ENCODE measurements at places on chromosomes 12 and 14. TPM values are rescaled to one million over a fixed set of nuclear protein-coding genes. Genes with fewer than 3 reads are reported as not detected.

Gene NANOG
- not detected for total RNA-seq

Gene GALNT16
- total RNA-seq, result 2.8 TPM

Gene NKX2-1
- 0.10 TPM for total RNA-seq

Gene SDSL
- 28.3 TPM for total RNA-seq

Gene SLC6A13
- 0.31 TPM for total RNA-seq

Gene IFNG-AS1
- not detected for total RNA-seq

Gene RPGRIP1
- total RNA-seq, result 0.10 TPM

Gene NGB
- not detected for total RNA-seq

Gene RNF212B
- total RNA-seq, result not detected

Gene IGF1
- total RNA-seq, result not detected

Gene AKAP3
- total RNA-seq, result 0.09 TPM

Gene KRT75
- total RNA-seq, result 0.08 TPM

Gene ASCL1
- total RNA-seq, result not detected

Gene LRIG3
- 4.9 TPM for total RNA-seq

Gene PKP2
- 7.9 TPM for total RNA-seq

Gene POTEG
- total RNA-seq, result not detected

Gene SOX5
- not detected for total RNA-seq

Gene ACADS
- 11.0 TPM for total RNA-seq

Gene NXPH4
- 4.1 TPM for total RNA-seq

Gene CAPRIN2
- total RNA-seq, result 19.4 TPM

Gene KRT83
- total RNA-seq, result 5.7 TPM

Gene CKAP4
- total RNA-seq, result 82.6 TPM

Gene ATF1
- 44.1 TPM for total RNA-seq

Gene NPFF
- total RNA-seq, result not detected
